Stimulated activated CD4-positive, alpha-beta T cell treated with anti-CD3 and anti-CD28 coated beads, Interleukin-15, amount 100 ng/mL, for 1 hour (primary cell): ENCODE measurements at places on chromosomes 6 and 20.

GRCh38 chr6:134604014-134604676, 286.2 kb upstream of the SGK1 start:
- DNase-seq: no peak

- DNase-seq: no peak
Measured at GRCh38 chr6:163764565-163764964, 350.0 kb downstream of the QKI start.

- DNase-seq: no peak
Measured at GRCh38 chr6:123619156-123619555, 17.6 kb downstream of the TRDN start.

- no peak for DNase-seq
Measured at GRCh38 chr6:4607793-4608192, 168.4 kb upstream of the CDYL start.
